MCF 10A (cell line): ENCODE measurements at places on chromosomes 7 and 10. TPM values are rescaled to one million over a fixed set of nuclear protein-coding genes. Genes with fewer than 3 reads are reported as not detected.

DNA sequence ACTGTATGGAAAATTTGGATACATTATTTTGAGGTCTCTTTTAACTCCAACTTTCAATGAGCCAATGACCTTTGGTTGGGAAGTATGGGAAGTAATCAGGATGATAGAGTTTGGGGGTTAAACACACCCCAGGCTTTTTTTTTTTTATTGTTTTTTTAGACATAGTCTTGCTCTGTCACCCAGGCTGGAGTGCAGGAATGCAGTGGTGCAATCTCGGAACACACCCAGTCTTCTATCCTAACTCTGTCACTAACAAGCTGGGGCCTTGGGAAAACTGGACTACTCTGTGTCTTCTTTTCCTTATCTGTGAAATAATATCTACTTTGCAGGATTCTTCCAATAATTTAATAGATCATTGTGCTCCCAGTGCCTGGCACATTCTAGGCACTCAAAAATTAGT, 37.6 kb upstream of the AGBL3 start:
- DNase-seq: peak; percentile 46
- H3K4me1 ChIP-seq: peaks cover 7% of the 10 kb centered on the region
- no peak overlapping the region for H3K4me3 ChIP-seq
- H3K36me3 ChIP-seq: peaks cover 76% of the 10 kb centered on the region

GRCh38 chr10:71312811-71313789, 6.0 kb upstream of the SLC29A3 start:
- no peak for DNase-seq
- H3K36me3 ChIP-seq: no peaks in the 10 kb centered on the region

DNA sequence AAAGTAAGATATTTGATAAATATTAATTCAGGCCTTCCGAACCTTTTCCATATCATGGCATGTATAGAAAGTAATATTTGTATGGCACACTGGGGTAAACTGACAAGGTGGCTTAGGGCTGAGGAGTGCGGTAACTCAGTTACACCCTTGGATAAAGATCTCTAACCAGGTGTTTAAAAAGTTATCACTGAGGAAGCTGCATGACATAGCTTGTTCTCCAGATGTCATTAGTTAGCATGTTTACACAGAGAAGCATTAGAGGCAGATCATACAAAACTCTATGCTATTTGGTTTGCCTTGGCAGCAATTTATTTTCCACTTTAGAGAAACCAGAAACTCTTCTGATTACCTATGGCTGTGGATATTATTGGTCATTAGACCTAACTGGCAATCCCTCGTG, 118.2 kb downstream of the ST7 start:
- H3K36me3 ChIP-seq: no peaks in the 10 kb centered on the region
- H3K4me3 ChIP-seq: no peak overlapping the region
- H3K4me1 ChIP-seq: peaks cover 10% of the 10 kb centered on the region
- DNase-seq: no peak
- no peaks in the 10 kb centered on the region for H3K27me3 ChIP-seq

DNA sequence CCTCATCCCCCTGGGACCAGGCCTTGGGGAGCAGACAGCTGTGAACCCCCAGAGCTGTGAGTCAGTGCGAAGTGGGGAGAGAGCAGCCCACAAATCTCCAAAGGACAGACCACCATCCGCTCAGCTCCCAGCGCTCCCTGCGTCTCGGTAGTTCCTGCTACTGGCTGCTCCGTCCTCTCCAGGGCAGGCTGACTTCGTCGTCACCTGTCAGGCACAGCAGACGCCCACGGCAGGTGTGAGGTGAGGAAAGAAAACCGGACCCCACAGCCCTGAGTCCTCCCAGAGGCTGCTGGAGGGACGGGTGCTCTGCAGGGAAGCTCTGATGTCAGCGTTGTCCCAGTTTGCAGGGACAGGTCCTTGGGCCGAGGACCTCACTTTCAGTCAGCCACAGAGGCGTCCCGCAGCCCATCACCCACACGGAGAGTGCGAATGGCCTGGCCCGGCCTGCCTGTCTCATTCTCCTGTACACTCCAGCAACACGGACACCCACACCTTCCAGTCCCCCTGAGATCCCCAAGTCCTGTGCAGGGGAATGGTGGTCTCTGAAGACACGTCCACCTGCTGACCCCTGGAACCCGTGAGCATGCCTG, 95.2 kb downstream of the DNAJB6 start:
- peaks cover 11% of the 10 kb centered on the region for H3K4me1 ChIP-seq
- H3K27me3 ChIP-seq: no peaks in the 10 kb centered on the region
- no peaks in the 10 kb centered on the region for H3K36me3 ChIP-seq
- no peak overlapping the region for H3K27ac ChIP-seq

DNA sequence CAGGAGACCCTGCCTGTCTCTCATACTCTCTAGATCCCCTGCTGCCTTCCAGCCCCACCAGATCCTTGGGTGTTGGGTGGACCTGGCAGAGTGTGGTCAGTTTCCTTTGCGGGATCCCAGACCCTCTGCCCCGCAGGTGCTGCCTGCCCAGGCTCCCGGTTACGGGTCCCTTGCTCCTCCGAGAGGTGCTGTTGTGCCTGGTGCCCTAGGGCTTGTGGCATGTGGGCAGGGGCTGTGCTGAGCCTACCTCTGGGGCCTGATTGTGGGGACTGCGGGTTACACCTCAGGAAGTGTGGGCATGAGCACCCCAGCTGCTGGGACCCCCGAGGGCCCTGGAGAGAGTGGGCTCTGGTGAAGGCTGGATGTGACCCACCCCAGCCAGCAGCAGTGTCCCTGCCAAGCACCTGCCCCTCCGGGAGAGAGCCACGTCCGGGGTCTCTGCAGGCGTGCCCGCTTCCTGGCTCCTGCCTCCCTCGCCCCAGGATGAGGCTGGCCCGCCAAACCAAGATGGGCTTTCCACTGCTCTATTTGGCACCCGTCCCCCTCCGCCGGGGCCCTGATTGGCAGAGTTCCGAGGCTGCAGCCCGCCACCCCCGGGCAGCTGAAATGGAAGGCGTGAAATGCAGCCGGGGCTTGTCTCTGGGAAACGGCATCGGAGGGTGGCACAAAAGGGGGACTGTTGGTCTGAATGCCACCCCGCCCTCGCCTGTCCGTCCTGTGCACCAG, 17.0 kb downstream of the CLIP2 start:
- peaks cover 12% of the 10 kb centered on the region for H3K4me1 ChIP-seq
- DNase-seq: no peak
- no peak overlapping the region for H3K4me3 ChIP-seq
- H3K27ac ChIP-seq: no peak overlapping the region
- peaks cover 15% of the 10 kb centered on the region for H3K36me3 ChIP-seq

- peak overlapping the region; percentile 46 for H3K27ac ChIP-seq
- peaks cover 43% of the 10 kb centered on the region for H3K36me3 ChIP-seq
- no peaks in the 10 kb centered on the region for H3K27me3 ChIP-seq
- no peak for DNase-seq
These were observed 31.8 kb downstream of the WNT16 start for GRCh38 chr7:121360564-121360963.

DNA sequence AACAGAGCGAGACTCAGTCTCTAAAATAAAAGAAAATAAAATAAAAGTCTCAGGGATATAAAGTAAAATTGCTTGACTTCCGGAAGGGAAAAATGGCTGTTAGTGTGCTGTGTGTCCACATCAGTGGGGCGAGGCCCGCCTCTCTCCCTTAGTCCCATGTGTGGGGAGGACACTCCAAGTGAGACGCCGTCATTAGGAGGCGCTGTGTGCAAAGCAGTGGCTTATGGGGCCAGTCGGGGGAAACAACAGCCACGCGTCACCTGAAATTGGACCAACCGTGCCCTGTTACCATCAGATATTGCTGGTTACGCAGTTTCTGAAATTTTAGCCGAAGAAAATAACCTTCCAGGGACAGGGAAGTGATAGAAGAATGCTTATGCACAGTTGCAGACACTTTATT, 15.8 kb downstream of the SFXN4 start:
- peaks cover 88% of the 10 kb centered on the region for H3K36me3 ChIP-seq
- no peaks in the 10 kb centered on the region for H3K27me3 ChIP-seq
- no peak for DNase-seq
- H3K4me3 ChIP-seq: no peak overlapping the region
- no peaks in the 10 kb centered on the region for H3K4me1 ChIP-seq
- H3K27ac ChIP-seq: no peak overlapping the region

DNA sequence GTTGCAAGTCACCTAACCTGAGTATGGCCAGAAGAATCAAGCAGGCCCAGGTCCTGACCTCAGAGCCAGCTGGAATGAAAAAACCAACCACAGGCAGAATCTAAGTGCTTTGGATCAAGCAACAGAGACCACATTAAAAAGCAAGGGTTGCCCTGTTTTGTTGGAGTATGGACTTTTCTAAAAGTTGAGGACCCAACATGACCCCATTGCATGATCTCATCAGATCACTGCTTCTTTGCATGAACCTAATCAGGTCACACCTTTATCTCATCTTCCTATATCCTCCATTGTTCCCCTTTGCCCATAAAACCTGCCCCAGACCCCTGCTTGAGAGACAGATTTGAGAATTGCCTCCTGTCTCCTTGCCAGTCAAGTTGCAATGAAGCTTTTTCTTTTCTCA, 11.6 kb upstream of the SNX10 start:
- no peak overlapping the region for H3K4me3 ChIP-seq
- no peak for DNase-seq
- no peaks in the 10 kb centered on the region for H3K27me3 ChIP-seq
- H3K4me1 ChIP-seq: no peaks in the 10 kb centered on the region

DNA sequence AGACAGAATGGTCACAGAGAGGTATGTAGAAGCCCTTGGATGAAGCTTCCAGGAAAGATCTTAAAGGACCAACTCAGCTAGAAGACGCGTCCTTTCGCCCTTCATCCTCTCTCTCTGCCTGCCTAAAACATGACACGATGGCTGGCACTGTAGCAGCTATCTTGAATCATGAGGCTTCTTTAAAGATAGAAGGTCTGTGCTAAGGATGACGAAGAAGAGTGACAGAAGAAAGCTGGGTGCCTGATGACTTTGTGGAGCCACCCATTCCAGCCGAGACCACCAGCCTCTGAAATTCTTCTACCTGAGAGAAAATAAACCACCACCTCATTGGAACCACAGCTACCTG, 25.5 kb downstream of the WDR86 start:
- DNase-seq: no peak
- H3K4me1 ChIP-seq: no peaks in the 10 kb centered on the region
- peaks cover 12% of the 10 kb centered on the region for H3K36me3 ChIP-seq

- H3K4me3 ChIP-seq: no peak overlapping the region
- peak overlapping the region; percentile 93 for H3K27ac ChIP-seq
- DNase-seq: peak; percentile 90
- peaks cover 23% of the 10 kb centered on the region for H3K36me3 ChIP-seq
- no peaks in the 10 kb centered on the region for H3K27me3 ChIP-seq
- H3K4me1 ChIP-seq: peaks cover 34% of the 10 kb centered on the region
These were observed 31.8 kb downstream of the GSTO2 start for GRCh38 chr10:104300736-104301292.

- peaks cover 45% of the 10 kb centered on the region for H3K36me3 ChIP-seq
- H3K4me3 ChIP-seq: peak overlapping the region; percentile 7
- DNase-seq: no peak
- no peak overlapping the region for H3K27ac ChIP-seq
- no peaks in the 10 kb centered on the region for H3K27me3 ChIP-seq
- H3K4me1 ChIP-seq: peaks cover 6% of the 10 kb centered on the region
These were observed 49.9 kb downstream of the CHST15 start for GRCh38 chr10:124043310-124044142.

DNA sequence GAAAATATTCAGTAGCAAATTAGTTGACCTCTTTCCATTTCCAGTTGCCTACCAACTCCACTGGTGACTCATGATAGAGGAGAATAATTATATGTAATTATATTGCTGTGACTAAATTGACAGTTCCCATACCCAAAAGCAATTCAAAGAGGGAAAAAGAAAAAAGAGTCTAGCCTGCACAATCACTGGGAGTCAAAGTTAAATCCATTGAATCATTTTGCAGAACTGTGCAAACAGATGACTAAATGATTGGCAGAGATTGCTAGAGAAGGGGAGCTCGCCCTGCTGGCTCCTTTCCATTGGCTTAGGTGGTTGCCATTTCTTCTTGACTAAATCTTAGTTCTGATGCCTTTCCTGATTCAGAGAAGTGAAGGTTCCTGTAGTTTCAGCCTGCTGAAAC, 1228.6 kb upstream of the SORCS1 start:
- no peak overlapping the region for H3K4me3 ChIP-seq
- H3K4me1 ChIP-seq: peaks cover 8% of the 10 kb centered on the region
- H3K36me3 ChIP-seq: no peaks in the 10 kb centered on the region
- peak; percentile 35 for DNase-seq
- H3K27ac ChIP-seq: no peak overlapping the region

- no peaks in the 10 kb centered on the region for H3K27me3 ChIP-seq
- peak; percentile 72 for DNase-seq
- H3K27ac ChIP-seq: peak within 1 kb of the TSS; percentile 76
- H3K36me3 ChIP-seq: peaks cover 51% of the 10 kb centered on the region
- peaks cover 18% of the 10 kb centered on the region for H3K4me1 ChIP-seq
These were observed at the start of gene COPS6 for GRCh38 chr7:100088621-100089457. Gene COPS6, plus strand, starts transcription at chr7:100088969. Its CDS starts 22 bp downstream, at chr7:100088991.

GRCh38 chr7:25653384-25653783, 425.1 kb upstream of the NPVF start:
- H3K36me3 ChIP-seq: no peaks in the 10 kb centered on the region
- no peaks in the 10 kb centered on the region for H3K4me1 ChIP-seq
- H3K27ac ChIP-seq: no peak overlapping the region
- H3K27me3 ChIP-seq: peaks cover 90% of the 10 kb centered on the region

DNA sequence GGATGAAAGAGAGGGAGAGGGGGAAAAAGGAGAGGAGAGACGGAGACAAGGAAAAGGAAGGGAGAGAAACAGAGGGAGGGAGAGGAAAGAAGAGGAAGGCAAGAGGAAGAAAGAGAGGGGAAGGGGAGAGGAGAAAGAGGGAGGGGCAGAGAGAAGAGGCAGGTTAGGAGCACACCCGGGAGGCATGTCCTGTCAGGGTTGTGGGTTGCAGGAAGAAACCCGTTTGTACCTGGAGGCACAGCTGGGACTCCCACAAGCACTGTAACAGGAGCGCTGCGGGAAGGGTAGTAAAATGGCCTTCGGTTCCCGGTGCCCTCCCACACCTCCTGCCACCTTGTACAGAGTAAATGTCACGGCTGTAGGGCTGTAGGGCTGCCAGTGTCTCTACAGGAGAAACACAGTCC, 24.7 kb downstream of the FGFR2 start:
- no peak for DNase-seq
- no peak overlapping the region for H3K27ac ChIP-seq
- no peaks in the 10 kb centered on the region for H3K4me1 ChIP-seq
- H3K4me3 ChIP-seq: no peak overlapping the region

AKR1C8 gene
- 0.27 TPM in 1 of 2 replicates, not detected in the other for total RNA-seq

CHST3 gene
- 28.7 and 29.3 TPM in 2 replicates for total RNA-seq

ADAMTS14 gene
- total RNA-seq: 0.25 TPM in 1 of 2 replicates, not detected in the other

OPN4 gene
- not detected in 2 replicates for total RNA-seq

TRUB1 gene
- 23.4 and 29.2 TPM in 2 replicates for total RNA-seq

TAS2R16 gene
- not detected in 2 replicates for total RNA-seq

TRRAP gene
- total RNA-seq: 30.4 and 31.5 TPM in 2 replicates

SMURF1 gene
- total RNA-seq: 19.9 and 20.3 TPM in 2 replicates

INPP5A gene
- 14.2 and 14.7 TPM in 2 replicates for total RNA-seq

OR13A1 gene
- total RNA-seq: not detected in 2 replicates
